ENCODE measurements at places on chromosomes 13 and 19. TPM values are rescaled to one million over a fixed set of nuclear protein-coding genes. Genes with fewer than 3 reads are reported as not detected.

The PALM gene
- polyA plus RNA-seq: 30.3 TPM

- no peak for DNase-seq
Observed at GRCh38 chr19:24048261-24048660, 38.7 kb upstream of the ZNF254 start.

GRCh38 chr19:39839678-39840327 lies 5.8 kb upstream of the DYRK1B start:
- no peak for DNase-seq

- no peak for DNase-seq
Observed at GRCh38 chr19:29965492-29965891, 23.5 kb downstream of the URI1 start.

Measured in right cardiac atrium (tissue), 5 donors.